ENCODE measurements at places on chromosomes 16 and 17. TPM values are rescaled to one million over a fixed set of nuclear protein-coding genes. Genes with fewer than 3 reads are reported as not detected.

Gene KREMEN2
- total RNA-seq = not detected

Gene RHBDF1
- total RNA-seq = 0.92 TPM

Gene IRX5
- total RNA-seq = not detected

Gene KRTAP1-5
- total RNA-seq = not detected

Gene FBXO39
- total RNA-seq = 0.39 TPM

Gene SNX20
- total RNA-seq = 18.6 TPM

Gene VPS35L
- 26.5 TPM for total RNA-seq

Gene PPY
- total RNA-seq = not detected

Gene TP53TG3C
- total RNA-seq = not detected

Gene TSEN54
- 116 TPM for total RNA-seq

Gene CDRT15
- not detected for total RNA-seq

Gene GGA2
- total RNA-seq = 220 TPM

Gene ZPBP2
- not detected for total RNA-seq

Gene CPHXL2
- total RNA-seq = not detected

Gene NPIPA7
- 3.8 TPM for total RNA-seq

Gene PLCG2
- total RNA-seq = 10.2 TPM

Gene ALDH3A1
- total RNA-seq = not detected

Gene FBXL20
- total RNA-seq = 12.1 TPM

Gene SP2
- 24.5 TPM for total RNA-seq

Gene RCVRN
- 0.30 TPM for total RNA-seq

Gene ABCA10
- 0.44 TPM for total RNA-seq

All from CD8-positive, alpha-beta T cell (primary cell).